ENCODE measurements at places on chromosomes 12 and 14.
A peak's percentile ranks its signal among the peaks of the same experiment; 100 is the strongest.

GRCh38 chr12:113820309-113820708, 145.8 kb downstream of the RBM19 start:
- DNase-seq, result no peak

- DNase-seq, result no peak
Measured at GRCh38 chr14:22560662-22561365, 28.2 kb downstream of the DAD1 start.

DNA sequence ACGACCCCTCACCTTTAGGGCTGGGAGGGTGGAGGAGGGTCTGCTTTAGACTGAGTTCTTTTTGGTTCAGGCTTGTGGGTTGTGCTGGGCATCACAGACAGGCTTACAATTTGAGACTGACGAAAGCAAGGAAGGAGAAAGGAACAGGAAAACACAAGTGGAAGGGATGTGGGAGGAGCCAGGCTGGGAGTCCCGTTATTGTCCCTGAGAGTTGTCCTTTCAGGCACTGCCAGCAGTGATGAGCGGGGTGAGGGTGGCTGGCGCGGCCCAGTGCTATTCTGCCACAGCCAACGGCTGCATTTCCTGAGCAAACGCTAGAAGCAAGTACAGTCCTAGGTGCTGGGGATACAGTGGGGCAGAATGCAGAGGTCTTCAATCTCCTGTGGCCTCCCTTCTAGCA, 29.2 kb upstream of the TSPAN9 start:
- no peak for DNase-seq

DNA sequence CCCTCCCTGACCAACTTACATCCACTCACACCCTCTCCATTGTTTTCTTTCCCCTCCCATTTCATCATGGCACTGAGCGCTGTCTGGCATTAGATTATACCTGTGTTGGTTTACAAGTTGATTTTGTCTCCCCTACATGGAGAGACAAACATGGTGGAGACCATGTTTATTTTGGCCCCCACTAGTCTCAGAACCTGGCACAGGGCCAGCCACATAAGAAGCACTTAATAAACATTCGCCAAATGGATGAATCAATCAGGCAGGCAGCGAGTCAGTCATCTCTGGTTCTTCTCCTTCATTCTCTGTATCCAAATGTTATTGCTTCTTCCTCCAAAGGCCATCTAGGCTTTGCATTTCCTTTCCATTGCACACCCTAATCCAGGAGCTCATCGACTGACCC, 177.4 kb downstream of the DPF3 start:
- no peak for DNase-seq

DNA sequence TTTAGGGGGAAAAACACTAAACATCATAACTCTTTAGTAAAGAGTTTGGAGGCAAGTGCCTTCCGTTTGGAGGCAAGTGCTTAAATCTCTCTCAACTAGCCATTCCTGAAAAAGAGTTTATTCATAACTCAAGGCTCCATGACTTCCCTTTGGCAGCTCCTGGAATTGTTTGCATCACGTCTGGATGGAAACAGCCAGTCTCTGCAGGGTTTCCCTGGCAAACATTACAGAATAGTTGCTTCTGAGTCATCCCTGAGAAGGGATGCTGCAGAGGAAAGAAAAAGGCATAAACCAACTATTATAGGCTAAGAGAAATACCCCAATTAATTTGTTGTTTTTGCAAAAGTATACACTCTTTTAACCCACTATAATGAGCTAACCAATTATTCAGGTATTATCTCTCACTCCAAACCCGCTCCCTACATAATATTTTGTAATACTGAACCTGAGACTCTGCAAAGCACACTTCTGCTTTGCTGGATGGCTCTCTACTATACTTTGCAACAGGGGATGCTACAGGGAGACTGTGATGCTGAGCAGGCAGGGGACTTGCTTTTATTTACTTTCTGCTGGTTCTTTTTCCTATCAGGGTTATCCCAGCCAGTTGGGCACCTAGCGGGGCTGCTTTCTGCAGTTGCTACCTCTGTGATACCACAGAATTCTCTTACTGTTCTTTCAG, 497.7 kb downstream of the FUT8 start:
- no peak for DNase-seq

DNA sequence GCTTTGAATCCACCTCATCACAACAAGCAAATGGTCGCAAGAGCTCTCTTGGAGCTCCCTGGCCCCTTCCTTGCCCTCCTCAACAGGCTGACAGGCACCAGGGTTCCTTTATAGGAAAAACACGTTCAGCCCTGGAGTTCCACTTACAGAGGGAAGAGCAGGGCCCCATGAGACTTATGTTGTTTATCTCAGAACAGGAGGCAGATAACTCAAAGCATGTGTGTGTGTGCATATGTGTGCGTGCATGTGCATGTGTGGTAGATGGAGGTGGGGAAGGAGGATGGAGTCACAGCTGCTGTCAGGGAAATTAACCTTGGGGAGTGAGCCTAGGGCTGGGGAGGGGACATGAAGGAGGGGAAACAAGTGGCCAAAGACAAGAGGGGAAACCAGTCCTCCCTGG, 138.1 kb downstream of the DPF3 start:
- no peak for DNase-seq

DNA sequence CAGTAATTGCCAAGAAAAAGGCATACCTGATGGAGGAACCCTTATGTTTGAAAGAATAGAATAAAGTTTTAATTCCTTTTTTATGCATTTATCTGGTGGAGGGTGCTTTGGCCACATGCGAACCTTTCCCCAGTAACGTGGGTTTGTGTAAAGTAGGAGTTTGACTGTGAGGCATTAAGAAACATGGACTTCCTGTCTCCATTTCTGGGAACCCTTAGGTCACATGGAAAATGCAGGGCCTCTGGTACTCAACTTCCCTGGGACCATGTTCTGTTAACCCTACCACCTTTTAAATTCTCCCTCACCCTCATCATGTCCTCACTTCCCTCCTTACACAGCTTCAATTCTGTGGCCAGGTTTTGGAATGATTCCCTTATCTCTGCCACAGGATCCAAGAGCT, 80.3 kb downstream of the PPM1A start:
- no peak for DNase-seq

GRCh38 chr12:71865166-71865713, 25.7 kb downstream of the TBC1D15 start:
- DNase-seq, result no peak

- no peak for DNase-seq
Measured at GRCh38 chr14:31926123-31926522, 151.0 kb upstream of the ARHGAP5 start.

GRCh38 chr12:1634590-1635191, 5.7 kb downstream of the WNT5B start:
- DNase-seq, result peak; percentile 21

DNA sequence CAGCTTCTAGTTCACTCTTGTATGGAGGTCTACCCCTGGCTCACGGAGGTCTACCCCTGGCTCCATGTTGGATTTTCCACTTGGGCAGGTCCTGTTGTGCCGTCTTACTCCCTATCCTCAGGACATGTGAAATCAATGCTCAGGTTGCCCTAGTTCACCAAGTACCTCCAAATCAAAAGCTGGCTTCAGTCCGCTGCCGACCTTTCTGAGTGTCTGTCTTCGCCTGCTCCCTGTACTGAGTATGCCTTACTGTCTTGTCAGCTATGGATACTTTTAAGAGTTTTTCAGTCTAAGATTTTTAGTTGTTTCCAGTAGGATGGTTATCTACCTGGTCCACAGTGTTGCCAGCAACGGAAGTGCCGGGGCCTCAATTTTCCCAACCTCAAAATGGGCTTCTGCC, 40.1 kb upstream of the BCL11B start:
- DNase-seq, result no peak

GRCh38 chr12:105317942-105318621, 12.4 kb upstream of the C12orf75 start:
- no peak for DNase-seq

DNA sequence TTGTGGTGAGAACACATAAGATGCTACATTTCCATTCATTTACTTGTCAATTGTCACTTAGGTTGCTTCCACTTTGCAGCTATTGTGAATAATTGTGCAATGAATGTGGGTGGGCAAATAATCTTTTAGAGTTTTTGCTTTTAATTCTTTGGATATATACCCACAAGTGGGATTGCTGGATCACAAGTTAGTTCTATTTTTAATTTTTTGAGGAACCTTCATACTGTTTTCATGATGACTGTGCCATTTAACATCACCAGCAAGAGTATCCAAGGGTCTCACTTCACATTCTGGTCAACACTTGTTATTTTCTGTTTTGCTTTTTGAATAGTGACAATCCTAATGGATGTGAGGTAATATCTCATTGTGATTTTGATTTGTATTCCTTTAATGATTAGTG, 10.5 kb downstream of the CLEC6A start:
- no peak for DNase-seq
